ENCODE measurements at places on chromosomes 2 and 18.

- DNase-seq, result no peak
Measured at GRCh38 chr2:188813857-188814256, 160.3 kb upstream of the COL3A1 start.

DNA sequence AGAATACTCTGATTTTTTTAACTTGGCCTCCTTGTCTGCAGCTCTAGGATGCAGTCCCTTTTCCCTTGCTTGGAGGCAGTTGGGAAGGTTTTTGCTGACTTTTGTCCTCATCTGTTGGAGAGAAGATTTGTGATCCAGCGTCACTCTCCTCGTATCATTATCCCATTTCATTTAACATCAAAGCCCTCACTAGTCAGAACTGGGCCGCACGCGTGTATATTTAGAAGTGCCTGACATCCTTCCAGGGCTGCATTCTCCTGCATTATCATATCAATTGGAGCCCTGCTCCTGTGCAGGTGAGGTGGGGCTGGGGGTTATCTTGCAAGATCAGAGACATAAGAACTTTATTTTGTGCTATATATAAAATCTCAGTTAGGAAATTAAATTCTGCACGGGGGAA, 435.1 kb upstream of the HS6ST1 start:
- DNase-seq, result no peak

DNA sequence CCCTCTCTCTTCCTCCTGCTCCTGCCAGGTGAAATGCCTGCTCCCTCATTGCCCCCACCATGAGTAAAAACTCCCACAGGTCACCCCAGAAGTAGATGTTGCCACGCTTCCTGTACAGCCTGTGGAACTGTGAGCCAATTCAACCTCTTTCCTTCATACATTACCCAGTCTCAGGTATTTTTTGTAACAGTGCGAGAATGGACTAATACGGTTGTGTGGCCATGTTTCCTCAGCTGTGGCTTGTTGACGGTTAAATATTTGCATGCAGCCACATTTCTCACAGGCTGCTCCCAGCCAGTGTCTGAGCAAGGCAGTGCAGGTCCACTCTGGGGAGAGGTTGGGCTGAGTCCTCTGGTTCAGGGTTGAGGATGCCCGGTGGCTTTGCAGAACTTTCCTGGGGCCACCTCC, 27.8 kb upstream of the COPS8 start:
- no peak for DNase-seq

DNA sequence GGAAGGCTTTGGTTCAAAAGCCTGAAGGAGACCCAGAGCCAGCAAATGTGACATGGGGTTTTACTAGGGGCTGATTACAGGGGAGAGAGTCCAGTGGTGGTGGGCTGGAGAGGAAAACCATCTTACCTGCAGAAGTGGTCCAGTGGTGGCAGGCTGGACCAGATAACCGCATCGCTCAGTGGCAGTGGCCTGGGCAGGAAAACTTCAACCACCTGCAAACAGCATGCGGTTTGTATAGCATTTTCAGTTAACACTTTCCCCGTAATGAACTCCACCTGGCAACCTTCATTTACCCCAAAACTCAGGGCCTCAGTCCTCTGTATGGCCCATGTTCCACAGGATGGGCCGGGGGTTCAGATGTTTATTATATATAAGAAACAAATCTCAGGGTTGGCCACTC, 114.4 kb downstream of the LRRTM1 start:
- no peak for DNase-seq

GRCh38 chr2:12759248-12759647, 42.5 kb downstream of the TRIB2 start:
- DNase-seq, result no peak

- no peak for DNase-seq
Measured at GRCh38 chr2:133705287-133705686, 137.0 kb upstream of the NCKAP5 start.

GRCh38 chr2:32498306-32498705, 129.5 kb upstream of the TTC27 start:
- DNase-seq, result no peak

- no peak for DNase-seq
Measured at GRCh38 chr18:59093668-59094067, 46.0 kb upstream of the SEC11C start.

- DNase-seq, result no peak
Measured at GRCh38 chr2:148042219-148042618, 21.3 kb downstream of the MBD5 start.

DNA sequence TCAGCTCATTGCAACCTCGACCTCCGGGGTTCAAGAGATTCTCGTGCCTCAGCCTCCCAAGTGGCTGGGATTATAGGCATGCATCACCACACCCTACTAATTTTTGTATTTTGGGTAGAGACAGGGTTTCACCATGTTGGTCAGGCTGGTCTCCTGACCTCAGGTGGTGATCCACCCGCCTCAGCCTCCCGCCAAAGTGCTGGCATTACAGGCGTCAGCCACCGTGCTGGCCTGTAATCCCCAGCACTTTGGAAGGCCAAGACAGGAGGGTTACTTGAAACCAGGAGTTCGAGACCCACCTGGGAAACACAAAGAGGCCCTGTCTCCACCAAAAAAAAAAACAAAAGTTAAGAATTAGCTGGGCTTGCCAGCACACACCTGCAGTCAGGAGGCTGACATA, 18.5 kb downstream of the USP34 start:
- no peak for DNase-seq

DNA sequence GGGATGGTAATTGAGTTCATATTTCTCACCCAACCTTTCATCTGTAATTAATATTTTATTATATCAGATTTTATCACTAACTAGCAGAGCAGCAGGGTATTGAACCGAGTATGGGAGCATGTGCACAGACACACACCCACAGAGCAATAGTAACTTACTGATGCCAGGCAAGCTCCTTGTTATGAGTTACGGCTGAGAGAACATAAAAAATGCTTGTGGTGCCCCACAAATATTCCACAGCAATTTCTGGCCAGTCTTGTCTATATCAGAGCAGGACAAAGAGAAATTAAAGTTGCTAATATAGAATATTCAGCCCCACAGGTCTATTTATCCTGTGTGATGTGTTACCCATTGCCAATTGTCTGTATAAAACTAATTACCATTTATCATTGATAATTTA, 501.8 kb upstream of the RAB12 start:
- no peak for DNase-seq

GRCh38 chr2:205574001-205574400, 108.3 kb upstream of the NRP2 start:
- no peak for DNase-seq

- no peak for DNase-seq
Measured at GRCh38 chr2:6812857-6813530, 52.7 kb downstream of the CMPK2 start.

- no peak for DNase-seq
Measured at GRCh38 chr2:157355618-157356017, 30.0 kb upstream of the ERMN start.

DNA sequence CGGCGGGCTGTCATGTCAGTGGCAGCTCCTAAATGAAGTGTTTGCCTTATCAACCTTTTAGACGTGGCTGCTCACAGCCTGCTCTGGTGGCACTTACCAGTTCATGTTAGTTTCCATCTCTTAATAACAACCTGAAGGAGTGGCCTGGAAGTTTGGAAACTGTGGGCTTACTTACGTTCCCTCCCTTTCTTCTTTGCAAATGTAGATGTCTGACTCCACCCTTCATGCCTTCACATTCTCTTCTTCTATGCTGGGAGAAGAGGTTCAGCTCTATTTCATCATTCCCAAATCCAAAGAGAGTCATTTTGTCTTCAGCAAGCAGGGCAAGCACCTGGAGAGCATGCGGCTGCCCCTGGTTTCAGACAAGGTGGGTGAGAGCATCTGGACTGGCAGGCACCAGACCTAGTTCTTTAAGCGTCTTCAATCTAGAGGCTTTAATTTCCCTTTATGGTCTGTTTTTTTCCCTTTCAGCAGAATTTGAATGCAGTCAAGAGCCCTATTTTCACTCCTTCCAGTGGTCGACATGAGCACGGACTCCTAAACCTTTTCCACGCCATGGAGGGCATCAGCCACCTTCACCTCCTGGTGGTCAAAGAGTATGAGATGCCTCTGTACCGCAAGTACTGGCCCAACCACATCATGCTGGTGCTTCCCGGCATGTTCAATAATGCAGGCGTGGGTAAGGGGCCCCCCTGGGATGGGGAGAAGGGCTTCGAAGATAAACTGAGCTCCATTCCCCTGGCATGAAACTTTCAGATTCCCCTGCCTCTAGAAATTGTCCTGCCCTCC, 92.4 kb downstream of the ESCO1 start:
- DNase-seq, result no peak

GRCh38 chr2:229715895-229716507, 1.6 kb upstream of the DNER start:
- peak; percentile 60 for DNase-seq

DNA sequence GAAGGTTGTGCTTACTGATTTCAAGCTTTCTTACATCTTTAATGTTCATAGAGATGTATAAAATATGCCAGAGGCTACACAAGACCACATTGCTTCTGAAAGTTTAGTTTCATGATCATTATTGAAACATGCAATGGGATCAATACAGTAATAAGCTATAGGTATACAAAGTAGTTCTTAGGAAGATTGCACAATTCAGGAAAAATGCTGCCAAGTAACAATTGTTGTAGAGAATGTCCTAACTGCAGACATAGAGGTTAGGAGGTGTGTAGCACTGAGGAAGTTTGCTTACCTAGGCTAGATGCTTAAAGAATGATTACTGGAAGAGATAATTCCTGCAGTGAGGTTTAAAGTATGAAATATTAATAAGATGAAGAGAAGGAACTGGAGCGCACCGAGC, 259.5 kb upstream of the CYRIA start:
- no peak for DNase-seq

- no peak for DNase-seq
Measured at GRCh38 chr2:85133751-85134254, 611 bp downstream of the TCF7L1 start.

- DNase-seq, result no peak
Measured at GRCh38 chr2:217611626-217612127, 391.1 kb downstream of the TNS1 start.

GRCh38 chr2:205763708-205764211, 81.5 kb downstream of the NRP2 start:
- no peak for DNase-seq

DNA sequence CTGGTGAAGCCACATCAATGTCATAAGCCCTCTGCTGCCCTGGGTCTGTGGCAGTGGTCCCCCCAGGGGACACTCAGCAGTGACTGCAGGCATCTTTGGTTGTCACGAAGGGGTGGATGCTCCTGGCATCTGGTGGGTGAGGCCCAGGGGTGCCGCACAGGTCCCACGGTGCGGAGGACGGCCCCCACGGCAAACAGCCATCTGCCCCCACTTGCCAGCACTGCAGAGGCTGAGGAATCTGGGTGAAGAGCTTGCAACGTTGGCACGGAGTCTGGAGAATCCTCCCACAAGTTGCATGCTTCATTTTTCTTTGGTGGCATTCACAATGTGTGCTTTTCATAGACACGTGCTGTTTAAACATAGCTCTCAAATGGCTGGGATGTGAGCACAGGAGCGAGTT, 105.1 kb upstream of the PXDN start:
- DNase-seq, result no peak

DNA sequence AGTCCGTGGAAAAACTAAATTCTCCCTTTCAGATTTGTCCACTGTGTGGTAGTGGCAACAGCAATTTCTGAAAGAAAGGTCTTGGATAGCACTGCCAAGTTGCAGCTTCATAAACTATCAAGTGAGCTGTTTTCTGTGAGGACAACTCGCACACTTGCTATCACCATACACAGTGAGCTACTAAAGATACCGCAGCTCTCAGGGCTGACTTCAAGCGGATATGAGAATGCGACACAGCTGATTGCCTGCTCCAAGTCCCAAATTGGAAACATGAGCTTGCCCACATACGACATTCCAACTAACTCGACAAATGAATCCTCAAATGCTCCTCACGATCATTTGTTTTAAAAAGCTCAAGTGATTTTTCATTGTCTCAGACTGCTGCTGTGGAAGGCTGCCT, 46.2 kb downstream of the E2F6 start:
- no peak for DNase-seq

- DNase-seq, result no peak
Measured at GRCh38 chr2:176646033-176646615, 376.9 kb downstream of the MTX2 start.
